ENCODE measurements at places on chromosomes 5 and 9.

- no peak for DNase-seq
These were observed 26.4 kb downstream of the RGS7BP start for GRCh38 chr5:64532212-64532611.

DNA sequence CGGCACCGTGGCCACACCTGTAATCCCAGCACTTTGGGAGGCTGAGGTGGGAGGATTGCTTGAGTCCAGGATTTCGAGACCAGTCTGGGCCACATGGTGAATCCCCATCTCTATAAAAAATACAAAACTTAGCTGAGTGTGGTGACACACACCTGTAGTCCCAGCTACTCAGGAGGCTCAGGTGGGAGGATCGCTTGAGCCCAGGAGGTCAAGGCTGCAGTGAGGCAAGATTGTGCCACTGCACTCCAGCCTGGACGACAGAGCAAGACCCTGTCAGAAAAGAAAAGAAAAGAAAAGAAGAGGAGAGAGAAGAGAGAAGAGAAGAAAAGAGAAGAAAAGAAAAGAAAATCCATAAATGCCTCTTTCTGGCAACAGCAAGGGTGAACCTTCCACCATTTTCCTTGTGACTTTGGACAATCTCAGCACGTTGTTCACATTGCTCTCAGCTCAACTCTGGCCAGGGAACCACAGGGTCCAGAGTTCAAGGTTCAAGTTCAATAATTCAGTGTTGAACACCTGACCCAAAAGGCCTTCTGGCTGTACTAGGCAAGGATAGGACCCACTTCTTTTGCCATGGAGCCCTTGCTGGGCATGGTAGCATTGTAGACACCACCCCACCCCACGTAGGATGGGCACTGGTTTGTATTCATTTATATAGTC is 14.6 kb upstream of the DUSP1 start:
- no peak for DNase-seq

DNA sequence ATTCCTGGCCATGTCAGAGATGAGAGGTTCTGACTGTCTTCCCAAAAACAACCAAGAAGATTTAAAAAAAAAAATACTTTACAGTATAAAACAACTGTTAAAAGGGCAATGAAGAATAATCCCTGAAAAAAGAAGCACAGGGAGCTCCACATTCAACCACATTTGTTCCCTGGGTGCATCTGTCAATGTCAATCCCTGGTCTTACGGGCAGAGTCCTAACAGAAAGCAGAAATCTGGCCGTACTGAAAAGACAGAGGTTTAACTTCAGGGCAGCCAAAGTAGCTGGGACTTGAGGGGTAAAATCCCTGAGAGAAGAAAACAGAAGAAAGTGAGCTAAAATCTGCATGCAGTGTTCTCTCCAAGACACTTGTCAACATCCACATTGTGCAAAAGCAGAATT is 76.6 kb downstream of the RICTOR start:
- DNase-seq: no peak

DNA sequence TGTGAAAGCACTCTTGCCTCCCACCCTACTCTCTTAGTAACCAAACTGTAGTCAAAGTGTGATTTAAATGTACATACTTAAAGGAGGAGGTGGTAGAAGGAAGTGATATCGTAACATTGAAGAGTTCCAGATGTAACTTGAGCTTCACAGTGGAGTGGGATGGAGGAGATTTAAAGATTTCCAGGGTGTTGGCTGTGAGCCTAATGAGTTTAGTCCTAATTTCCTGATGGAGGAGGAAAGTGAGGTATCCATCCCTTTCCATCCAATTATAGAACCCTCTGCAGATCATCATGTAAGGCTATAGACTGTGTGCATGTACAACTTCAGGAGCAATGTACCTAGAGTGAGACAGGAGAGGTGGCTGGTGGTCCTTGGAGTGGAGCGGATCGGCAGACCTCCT is 1163.9 kb upstream of the SEMA6A start:
- no peak for DNase-seq

DNA sequence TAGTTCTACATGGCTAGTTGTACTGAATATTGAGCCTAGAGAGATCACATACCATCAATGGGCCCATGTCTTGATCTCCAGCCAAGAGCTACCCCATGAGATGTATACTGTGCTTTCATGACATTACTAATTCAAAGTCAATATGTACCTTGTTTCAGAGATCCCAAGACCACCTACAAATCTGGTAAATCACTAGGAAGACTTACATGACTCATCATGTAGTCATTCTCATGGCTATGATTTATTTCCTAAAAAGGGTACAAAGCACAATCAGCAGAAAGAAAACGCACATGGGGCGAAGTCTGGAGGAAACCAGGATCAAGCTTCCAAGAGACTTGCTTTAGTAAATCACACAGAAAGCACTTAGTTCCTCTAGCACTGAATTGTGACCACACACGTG is 103.0 kb downstream of the PCSK5 start:
- no peak for DNase-seq

DNA sequence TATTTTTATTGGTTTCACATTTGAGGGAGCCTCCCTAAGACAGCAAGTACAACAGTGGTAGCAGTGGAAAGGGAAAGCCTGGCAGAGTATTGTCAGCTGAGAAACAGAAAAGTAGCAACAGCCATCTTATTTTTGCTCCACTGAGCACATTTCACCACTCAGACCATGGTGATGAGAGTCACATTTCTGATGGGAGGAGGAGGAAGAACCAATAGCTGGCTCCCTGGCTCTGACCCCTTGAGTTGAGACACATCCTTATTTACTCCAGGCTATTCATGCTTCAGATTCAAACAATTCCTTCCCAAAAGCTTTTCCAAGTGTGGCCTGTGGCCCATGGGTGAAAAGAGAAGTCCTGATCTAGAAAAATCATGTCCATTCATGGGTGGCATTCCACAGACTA is 236.3 kb downstream of the ARHGAP26 start:
- no peak for DNase-seq

- DNase-seq: no peak
These were observed 56.3 kb downstream of the PDE6A start for GRCh38 chr5:149888280-149888679.

- DNase-seq: no peak
These were observed 79.1 kb upstream of the PPP1R26 start for GRCh38 chr9:135400496-135400895.

DNA sequence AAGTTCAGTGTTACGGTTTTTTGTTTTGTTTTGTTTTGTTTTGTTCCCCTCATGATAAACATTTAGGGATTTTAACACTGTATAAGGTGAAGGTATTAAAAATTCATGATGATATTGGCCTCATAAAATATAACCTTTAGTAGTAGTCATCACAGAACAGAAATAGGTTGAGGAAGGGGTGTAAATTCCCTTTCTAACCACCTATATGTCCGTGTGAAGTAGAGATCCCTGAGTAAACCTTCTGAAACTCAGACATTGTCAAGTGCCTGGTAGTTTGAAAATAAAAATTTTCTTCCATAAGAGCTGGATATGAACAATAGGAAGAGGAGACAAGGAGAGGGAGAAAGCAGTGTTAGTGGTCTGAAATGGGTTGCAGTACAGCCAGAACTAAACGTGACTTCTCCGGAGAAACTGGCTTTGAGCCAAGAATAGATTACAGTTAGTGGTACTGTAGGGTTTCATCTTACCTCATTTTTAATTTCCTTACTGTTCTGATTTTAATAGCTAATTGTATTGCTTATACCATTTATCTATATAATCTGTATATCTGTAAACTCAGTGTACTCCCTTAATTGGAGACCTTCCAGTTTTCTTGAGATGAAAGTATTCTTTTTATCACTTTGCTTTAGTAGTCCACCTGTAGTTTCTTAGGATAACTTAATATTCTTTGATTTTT is 18.3 kb downstream of the UGCG start:
- no peak for DNase-seq

- DNase-seq: no peak
These were observed 23.2 kb upstream of the ANKH start for GRCh38 chr5:14894748-14895147.

GRCh38 chr5:52728686-52729085 is 59.0 kb upstream of the ITGA1 start:
- DNase-seq: no peak

GRCh38 chr5:55917402-55918086 is 66.4 kb downstream of the IL31RA start:
- no peak for DNase-seq

DNA sequence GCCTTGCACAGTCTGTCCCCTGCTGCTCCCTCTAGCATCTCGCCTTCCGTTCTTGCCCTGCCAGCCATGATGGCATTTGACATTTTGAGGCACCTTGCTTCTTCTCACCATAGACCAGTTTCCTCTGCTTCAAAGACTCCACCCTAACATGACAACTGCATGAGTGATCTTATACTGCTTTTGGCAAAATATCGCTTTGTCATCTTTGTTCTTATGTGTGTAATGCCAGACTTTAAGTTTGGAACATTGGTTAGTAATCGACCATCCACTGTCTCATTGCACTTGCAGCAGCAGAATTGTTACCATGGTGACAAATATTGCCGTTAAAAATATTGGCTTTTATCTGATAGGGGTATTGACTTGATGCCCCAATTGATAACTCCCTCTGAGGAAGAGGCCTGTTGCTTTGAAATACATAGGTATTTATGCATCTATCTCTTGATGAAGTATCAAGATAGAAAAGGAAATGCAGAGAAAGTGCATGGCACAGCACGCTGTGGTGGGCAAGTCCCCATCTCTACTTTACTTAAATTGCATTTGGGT is 6.8 kb downstream of the GARIN3 start:
- peak; percentile 98 for DNase-seq

DNA sequence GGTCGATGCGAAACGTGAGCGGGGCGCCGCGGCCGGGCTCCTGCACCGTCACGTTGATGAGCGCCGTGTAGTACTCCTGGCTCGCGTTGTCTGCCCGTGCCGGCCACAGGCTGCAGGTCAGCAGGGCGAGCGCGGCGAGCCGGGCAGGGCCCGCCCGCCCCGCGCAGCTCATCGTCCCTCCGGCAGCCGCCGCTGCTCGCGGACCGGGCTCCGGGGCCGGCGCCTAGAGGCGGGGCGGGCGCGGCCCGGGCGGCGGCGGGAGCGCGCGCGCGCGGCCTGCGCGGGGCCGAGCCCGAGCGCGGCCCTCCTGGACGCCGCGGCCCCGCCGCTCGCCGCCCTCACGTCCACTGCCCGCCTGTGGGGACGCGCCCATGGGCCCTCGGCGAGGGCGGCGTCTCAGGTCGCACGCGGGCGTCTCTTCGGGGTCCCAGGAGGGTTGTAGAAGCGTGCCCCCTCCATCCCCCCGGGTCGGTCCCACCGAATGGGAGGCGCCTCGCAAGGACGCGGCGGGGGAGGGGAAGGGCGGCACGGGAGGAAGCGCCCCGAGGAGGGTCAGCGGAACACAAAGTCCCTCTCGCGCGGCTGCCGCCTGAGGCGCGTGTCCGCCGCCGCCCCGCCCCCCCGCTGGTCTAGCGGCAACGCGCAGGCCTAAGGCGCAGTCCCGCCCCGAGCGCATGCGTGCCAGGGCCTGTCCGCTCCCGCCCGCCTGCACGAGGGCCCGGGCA is at the start of gene RNF130:
RNF130 (minus strand) TSS at position 229 of the 725 bp plus-strand sequence; CDS start at position 172, 57 bp downstream.
- peak; percentile 80 for DNase-seq

DNA sequence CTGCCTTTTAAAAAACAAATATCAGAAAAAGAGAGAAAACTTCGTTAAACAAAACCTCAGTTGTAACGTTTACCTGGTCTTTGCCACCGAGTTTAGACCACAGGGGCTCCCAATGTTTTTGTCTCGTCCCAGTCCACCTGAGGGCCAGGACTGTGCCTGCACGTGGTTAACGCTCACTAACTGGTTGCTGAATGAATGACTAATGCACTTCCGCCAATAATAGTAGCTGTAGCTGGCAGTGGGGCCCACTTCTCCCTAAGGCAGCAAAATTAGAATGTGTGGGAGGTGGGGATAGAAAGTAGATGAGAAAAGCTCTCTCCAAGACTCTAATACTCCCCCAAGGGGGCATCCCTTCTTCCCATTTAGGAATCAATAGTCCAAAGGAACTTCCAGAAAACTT is 29.1 kb upstream of the MED27 start:
- no peak for DNase-seq

DNA sequence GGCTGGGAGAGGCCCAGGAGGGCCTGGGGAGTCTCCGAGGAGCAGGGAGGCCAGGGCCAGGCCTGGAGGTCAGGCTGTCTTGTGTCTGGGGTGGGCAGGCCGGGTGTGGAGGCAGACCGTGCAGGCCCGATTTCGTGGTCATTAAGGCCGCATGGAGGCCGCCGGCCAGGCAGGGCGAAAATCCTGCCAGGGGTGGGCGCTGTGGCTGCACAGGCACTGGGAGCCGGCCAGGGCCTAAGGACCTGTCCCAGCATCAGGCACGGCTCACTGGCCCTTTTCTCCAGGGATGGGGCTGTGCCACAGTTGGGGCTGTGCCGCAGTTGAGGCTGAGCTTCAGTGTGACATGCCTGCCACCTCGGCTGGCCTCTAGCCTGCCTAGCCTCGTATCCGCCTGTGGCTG is 35.9 kb downstream of the ASS1 start:
- DNase-seq: no peak

GRCh38 chr9:4857163-4857810 is 64.5 kb downstream of the RCL1 start:
- DNase-seq: no peak

- DNase-seq: peak; percentile 19
These were observed 160.7 kb upstream of the DAPK1 start for GRCh38 chr9:87336914-87337333.

- no peak for DNase-seq
These were observed 74.7 kb upstream of the SPTLC1 start for GRCh38 chr9:92189782-92190535.

DNA sequence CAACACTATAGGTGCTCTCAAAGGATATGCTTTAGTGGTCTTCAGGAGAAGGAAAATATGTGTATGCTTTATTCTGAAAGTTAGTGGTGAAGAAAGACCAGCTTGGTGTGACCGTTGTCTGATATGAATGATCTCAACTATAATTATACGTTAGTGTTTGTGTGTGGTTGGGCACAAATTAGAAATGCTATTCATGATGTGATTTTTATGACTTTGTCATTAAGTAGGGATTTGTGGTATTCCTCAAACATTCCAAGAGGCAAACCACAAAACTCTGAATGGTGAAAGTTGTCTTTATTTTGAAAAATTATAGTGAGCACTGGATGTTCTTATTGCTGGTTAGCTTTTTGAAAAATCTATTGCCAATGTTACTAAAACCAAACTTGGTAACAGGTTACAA is 6.2 kb upstream of the F2R start:
- DNase-seq: no peak

DNA sequence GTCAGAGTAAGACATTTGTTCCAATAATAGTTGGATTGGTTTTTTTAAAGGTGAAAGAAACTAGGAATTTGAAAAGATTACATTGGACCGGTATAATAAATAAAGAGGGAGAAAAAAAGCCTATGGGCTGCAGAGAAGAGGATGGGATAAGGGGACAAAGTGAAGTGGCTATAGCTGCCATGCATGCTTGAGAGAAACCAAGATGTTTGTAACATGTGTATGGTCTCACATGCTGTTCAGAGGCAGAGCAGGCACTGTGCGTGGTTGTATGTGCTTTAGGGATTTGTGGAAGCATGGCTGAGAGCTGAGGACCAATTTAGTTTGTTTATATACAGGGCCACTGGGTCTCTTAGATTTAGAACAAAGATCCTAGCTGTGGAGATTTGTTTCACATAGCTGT is 32.7 kb downstream of the LNPEP start:
- no peak for DNase-seq

- peak; percentile 29 for DNase-seq
These were observed 19.5 kb upstream of the SNAPC3 start for GRCh38 chr9:15403155-15403554.

Data from CD4-positive, alpha-beta T cell treated with Interleukin-4 for 4 hours (primary cell).